C1 segment of cervical spinal cord (tissue), 14 donors: ENCODE measurements at places on chromosomes 7 and 10.

- DNase-seq, result no peak
Measured at GRCh38 chr10:48545462-48546145, 59.3 kb downstream of the ARHGAP22 start.

GRCh38 chr10:9227679-9228365 lies 1173.3 kb downstream of the GATA3 start:
- DNase-seq, result no peak

DNA sequence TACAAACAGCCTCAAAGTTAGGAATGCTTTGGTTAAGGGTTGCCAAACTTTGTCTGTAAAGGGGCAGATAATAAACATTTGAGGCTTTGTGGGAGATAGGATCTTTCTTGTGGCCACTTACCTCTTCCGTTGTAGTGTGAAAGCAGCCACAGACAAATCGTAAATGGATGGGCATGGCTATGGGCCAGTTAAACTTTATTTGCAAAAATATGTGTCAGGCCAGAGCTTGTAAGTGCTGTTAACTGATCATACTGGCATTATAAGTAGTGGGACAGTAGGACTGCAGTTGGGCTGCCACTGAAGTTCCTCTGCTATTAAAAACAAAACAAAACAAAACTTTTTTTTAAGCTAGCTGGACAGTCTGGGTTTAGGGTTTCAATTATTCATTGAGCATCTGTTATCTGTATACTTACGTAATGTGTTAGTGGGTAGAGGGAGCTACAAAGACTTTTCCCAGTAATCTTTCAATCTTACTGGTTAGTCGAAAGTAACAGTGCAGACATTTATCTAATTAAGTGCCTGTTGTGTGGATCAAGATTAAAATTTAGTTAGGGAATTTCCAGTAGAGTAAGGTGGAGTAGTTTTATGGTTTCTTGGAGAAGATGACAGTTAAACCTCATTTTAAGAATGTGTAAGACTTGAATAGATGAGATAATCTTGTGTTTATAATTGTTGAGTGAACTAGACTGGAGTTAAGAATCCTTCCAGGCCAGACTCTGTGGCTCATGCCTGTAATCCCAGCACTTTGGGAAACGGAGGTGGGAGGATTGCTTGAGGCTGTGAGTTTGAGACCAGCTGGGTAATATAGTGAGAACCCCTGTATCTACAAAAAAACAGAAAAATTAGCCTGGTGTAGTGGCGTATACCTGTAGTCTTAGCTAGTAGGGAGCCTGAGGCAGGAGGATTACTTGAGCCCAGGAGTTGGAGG lies 100.1 kb downstream of the BTRC start:
- no peak for DNase-seq

DNA sequence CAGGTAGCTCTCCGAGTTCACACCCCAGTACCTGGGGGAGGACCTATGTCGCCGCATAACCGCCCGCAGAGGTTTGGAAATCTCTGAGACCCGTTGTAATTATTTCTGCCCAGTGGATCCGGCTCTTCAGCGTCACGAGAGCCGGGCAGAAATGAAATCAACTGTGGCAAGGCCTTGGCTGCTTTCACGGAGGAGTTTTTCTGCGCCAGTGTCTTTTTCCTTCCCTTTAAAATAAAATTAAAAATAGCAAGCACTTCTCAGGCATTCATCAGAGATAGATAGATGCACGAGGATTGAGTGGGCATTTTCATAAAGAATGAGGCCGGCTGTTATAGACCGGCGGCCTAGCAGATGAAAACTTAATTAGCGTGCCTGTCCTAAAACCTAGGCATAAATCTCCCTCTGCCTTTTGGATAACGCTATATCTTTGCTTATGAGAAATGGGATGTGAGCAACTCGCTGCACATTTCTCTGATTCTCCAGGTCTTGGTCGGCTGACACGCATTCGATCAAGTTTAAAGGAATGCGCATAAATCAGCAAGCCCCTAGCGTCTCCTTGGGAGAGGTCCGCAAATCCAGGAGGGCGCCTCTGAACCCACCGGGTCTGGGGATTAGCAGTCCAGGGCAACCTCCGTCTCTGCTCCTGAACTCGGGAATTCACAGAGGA lies 6.4 kb downstream of the HOXA13 start:
- DNase-seq, result no peak

DNA sequence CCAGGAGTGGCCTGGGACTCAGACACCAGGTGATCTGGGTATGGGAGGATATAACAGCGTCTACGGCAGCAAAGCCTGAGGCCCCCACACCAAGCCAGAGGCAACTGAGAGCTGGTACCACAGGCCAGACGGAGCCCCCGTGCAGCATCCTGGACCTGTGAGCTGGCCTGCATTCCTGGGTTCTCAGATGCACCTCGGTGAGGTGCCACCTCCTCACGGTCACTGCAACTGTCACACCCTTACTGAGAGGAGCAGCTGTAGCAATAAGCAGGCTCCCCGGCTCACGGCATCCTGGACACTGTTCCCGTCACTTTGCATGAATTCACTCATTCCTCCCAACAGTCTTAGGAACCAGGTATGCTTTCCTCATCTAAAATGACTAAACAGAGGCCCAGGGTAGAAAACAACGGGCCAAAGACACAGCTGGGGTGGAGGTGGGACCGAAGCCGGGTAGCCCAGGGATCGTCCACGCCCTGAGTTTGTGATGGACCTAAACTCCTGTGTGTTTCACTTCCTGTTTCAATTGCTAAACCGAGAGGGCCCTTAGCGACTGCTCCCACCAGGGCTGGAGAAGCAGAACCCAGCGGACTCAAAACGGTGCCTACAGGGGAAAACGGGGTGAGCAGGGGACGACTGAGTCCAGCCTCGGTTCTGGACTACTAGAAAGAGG lies 98.7 kb downstream of the CTBP2 start:
- no peak for DNase-seq

GRCh38 chr10:86652361-86653202 lies 1.8 kb upstream of the OPN4 start:
- no peak for DNase-seq

DNA sequence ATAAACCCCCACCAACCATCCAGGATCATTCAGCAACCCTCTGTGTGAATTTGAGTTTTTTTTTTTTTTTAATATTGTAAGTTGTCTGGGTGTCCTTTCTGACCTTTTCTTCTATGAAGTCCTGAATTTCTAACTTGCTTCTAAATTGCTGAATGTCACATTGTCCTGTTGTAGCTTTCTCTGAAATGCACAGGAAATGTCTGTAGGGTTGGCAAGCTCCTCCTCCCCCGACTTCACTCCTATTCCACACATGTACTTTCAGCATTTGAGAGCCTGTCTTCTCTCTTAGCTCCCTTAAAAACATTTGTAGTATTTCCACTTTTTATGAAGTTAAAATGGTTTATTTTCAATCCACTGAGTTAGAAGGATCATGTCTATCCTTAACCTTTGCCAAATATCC lies 3.3 kb upstream of the CNNM2 start:
- no peak for DNase-seq

DNA sequence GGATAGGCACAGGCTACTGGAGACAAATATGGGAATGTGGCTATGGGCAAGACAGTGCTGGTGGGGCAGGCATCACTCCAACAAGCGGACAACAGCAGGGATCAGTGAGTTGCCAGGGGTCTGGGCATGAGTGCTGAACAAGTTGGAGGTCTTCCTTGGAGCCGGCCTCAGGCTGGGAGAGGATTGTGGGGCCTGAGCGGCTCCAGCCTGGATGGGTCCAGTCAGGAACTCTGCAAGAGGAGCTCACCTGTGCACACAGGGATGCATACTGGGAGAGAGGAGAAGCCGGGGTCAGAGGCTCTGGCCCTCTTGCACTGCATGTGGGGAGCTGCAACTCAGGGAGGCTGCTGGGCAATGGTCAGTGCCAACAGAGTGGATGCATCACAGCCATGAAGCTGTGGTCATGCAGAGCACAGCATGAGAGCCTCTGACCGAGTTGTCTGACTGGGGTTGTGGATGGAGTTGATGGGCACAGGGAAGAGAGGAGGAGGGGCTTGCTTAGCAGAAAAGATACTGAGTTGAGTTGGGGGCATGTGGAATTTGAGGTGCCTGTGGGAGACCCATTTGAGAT lies 204.0 kb upstream of the ZNF32 start:
- no peak for DNase-seq

GRCh38 chr7:127474457-127474856 lies 81.9 kb upstream of the ZNF800 start:
- DNase-seq, result no peak

GRCh38 chr10:13890233-13891127 lies 303.7 kb downstream of the PRPF18 start:
- peak; percentile 49 for DNase-seq

DNA sequence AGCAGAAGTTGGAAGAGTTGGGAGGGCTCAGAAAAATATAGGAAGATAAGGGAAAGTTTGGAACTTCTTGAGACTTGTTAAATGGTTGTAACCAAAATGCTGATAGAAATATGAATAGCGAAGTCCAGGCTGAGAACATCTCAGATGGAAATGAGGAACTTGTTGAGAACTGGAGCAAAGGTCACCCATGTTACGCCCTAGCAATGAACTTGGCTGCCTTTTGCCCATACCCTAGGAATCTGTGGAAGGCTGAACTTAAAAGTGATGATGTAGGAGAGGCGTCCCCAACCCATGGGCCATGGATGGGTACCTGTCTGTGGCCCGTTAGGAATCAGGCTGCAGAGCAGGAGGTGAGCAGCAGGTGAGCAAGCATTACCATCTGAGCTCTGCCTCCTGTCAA lies 347.8 kb downstream of the ARL4A start:
- DNase-seq, result no peak
